ENCODE measurements at places on chromosomes 13 and 19.
A peak's percentile ranks its signal among the peaks of the same experiment; 100 is the strongest.

- no peak for DNase-seq
These were observed 12.9 kb upstream of the MICU2 start for GRCh38 chr13:21616880-21617279.

DNA sequence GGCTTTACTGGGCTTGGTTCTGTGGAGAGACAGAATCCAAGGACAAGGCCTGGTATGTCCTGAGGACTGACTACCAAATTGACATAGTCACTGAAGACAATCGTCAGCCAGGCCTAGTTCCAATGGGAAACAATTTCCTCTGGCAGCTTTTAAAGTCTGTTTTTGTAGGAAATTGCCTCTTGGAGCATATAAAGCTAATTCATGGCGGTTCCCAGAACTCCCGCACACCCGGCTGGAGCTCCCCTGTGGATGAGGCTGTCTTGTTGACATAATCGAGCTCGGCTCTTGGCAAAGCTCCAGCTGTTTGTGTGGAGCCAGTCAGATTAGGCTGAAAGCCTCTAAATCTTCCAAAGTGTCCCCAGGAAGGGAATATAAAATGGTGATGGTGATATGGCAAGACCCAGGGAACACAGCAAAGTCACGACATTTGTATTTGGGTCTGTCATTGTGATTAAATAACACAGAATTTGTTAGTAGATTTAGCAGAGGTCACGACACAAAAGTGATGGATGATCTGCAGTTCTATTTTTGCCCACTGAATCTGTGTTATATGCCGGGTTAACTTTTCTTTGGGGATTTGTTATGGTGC lies 395.0 kb downstream of the PCDH9 start:
- DNase-seq, result peak; percentile 12

GRCh38 chr19:18523841-18524240 lies 2.0 kb upstream of the ELL start:
- DNase-seq, result no peak

- DNase-seq, result no peak
These were observed 496.4 kb downstream of the FOXO1 start for GRCh38 chr13:40170091-40170490.

- DNase-seq, result no peak
These were observed 16.4 kb downstream of the MAB21L1 start for GRCh38 chr13:35460061-35460460.

DNA sequence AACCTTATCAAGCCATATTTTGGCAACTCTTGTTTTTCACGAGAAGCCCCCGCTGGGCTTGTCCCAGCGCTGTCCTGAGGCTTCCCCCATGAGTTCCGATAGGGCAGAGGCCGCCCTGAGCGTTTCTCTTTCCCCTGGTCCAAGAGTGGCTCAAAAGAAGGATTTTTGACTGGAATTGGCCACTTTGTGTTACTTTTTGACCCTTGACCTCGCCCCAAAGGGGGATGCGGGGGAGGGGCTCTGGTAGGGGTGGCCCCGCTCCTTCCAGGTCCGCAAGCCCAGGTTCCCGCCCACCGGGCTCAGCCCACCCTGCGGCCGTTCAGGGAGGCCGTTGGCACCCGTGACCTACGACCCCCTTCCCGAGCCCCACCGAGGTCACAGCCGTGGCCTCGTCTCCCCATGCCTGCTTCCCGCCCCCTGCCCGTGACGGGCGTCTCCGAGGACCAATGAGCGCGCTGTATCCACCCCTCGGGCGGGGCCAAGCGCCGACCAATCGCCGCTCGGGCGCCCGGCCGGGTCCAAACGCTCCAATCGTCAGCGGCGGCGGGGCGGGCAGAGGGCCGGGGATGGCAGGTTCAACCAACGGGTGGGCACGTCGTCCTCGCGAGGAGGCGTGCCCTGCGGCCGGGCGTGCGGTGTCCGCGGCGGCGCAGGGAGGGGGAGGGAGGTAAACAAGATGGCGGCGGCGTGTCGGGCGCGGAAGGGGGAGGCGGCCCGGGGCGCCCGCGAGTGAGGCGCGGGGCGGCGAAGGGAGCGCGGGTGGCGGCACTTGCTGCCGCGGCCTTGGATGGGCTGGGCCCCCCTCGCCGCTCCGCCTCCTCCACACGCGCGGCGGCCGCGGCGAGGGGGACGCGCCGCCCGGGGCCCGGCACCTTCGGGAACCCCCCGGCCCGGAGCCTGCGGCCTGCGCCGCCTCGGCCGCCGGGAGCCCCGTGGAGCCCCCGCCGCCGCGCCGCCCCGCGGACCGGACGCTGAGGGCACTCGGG lies at the start of gene STK11:
TSS of gene STK11 (plus strand) at position 665 of the 986 bp plus-strand sequence. CDS start 1,136 bp downstream, outside the sequence.
- peak; percentile 95 for DNase-seq

DNA sequence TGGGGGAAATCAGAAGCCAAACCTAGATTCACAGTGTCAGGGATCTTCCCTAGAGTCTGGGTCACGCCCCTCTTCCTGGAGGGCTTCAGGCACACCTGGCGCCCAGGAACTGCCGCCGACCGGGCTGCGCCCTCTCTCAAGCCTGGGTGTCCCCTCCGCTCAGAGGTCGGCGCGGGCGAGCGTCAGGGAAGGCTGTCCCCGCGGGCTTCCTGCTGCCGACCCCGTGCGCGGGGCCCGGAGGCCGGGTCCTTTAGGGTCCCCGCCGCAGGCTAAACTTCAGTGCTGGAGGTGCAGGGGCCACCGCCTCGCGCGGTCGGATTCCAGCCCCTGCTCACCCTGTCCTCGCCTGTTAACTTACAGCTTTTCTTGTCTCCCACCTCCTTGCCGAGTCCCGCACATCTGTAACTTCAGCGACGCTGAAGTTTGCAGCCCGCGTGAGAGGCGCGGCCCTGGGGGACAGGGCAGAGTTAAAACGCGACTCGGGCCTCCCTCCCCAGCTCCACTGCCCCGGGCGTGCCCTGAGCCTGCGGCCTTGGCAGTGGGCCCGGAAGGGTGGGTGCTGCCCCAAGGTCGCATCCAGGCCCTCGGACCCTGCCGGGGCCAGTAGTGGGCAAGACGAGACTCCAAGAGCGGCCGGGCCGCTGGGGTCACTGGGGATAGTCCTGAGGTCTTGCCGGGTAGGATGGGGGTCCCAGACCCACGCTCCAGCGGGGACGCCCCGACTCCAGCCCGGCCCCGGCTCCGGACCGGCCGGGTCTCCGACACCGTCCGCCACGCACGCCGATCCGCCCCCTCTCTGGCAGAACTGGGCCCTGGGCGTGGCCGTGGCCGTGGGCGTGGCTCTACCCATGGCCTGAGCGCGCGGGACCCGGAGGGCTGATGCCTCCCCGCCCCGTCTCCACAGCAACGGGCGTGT lies 95.6 kb upstream of the ZNF98 start:
- DNase-seq, result no peak

GRCh38 chr13:75307370-75307949 lies 174.5 kb downstream of the TBC1D4 start:
- no peak for DNase-seq

GRCh38 chr13:91544723-91545122 lies 146.3 kb downstream of the GPC5 start:
- no peak for DNase-seq

GRCh38 chr13:46405457-46405856 lies 18.4 kb upstream of the RUBCNL start:
- no peak for DNase-seq

GRCh38 chr13:106230450-106230849 lies 305.0 kb downstream of the EFNB2 start:
- DNase-seq, result no peak

- no peak for DNase-seq
These were observed 118.5 kb upstream of the MIR17HG start for GRCh38 chr13:91228940-91229339.

DNA sequence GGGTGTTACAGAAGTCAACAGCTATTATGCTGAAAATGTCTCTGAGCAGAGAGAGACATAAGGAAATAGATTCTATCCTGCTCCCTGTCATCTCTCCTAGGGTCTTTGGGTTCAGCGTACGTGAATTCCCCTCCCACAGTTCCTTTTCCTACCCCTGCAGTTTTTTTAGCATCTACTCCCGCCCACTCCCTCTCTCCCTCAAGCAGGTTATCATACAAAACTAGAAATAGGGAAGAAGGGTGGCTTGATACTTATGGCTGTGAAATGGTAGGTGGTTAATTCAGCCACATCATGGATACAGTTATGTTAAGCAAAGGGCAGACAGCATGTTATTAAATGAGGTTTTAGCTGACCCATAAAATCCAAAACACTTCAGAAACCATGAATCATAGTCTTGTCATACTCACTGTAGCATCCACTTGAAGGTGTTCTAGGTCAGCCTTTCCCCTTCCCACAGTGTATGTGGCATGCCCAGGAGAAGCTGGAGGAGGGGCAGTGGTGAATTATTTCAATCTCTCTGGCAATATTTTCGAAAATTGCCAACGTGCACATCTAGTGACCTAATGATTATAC lies 236.8 kb upstream of the SERP2 start:
- DNase-seq, result no peak

- no peak for DNase-seq
These were observed 296.5 kb downstream of the MZT1 start for GRCh38 chr13:72430923-72431322.

DNA sequence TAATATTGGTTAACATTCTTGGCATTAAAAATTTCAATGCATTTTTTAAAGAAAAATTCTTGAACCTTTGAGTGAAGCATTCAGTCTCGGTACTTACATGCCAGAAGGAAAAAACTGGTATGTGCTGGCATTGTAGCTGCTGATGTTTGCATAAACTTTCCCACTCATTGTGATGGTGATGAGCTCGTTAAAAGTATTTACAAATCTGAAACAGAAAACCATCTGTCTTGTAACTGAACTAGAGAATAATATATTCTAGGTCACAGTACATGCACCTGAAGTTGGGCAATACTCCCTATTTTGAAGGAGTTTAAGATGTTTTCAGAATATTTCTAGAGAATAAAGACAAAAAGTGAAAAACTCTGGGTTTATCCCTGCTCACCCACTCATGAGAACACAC lies 64.1 kb downstream of the SLC15A1 start:
- no peak for DNase-seq

DNA sequence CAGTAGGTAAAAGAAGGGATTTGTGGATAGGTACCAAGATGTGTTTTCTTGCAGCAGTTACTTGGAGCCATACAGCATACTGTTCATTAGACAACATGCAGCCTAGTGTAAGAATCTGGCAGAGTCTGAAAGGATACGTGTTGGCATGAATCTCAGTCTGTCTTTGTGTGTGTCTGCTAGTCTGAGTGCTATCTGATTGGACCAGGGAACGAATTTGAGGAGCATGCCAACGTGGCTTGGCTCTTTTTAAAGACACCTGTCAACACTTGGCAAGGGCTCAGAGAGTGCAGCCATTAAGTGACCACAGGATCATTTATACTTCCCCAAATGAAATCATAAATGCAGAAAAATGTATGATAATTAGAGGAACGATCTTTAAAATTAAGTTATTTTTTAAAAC lies 27.6 kb upstream of the ATXN8OS start:
- no peak for DNase-seq

DNA sequence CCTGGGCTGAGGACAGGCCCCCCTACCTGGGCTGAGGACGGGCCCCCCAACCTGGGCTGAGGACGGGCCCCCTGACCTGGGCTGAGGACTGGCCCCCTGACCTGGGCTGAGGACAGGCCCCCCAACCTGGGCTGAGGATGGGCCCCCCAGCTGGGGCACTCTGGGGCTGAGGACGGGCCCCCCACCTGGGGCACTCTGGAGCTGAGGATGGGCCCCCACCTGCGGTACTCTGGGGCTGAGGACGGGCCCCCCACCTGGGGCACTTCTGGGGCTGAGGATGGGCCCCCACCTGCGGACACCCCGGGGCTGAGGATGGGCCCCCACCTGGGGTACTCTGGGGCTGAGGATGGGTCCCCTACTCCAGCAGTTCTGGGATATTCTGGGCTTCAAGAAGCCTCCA lies 65.5 kb downstream of the RASA3 start:
- DNase-seq, result no peak

Measured in skin of body (tissue), 3 donors.